ENCODE measurements at places on chromosomes 16 and 17.
A peak's percentile ranks its signal among the peaks of the same experiment; 100 is the strongest.

DNA sequence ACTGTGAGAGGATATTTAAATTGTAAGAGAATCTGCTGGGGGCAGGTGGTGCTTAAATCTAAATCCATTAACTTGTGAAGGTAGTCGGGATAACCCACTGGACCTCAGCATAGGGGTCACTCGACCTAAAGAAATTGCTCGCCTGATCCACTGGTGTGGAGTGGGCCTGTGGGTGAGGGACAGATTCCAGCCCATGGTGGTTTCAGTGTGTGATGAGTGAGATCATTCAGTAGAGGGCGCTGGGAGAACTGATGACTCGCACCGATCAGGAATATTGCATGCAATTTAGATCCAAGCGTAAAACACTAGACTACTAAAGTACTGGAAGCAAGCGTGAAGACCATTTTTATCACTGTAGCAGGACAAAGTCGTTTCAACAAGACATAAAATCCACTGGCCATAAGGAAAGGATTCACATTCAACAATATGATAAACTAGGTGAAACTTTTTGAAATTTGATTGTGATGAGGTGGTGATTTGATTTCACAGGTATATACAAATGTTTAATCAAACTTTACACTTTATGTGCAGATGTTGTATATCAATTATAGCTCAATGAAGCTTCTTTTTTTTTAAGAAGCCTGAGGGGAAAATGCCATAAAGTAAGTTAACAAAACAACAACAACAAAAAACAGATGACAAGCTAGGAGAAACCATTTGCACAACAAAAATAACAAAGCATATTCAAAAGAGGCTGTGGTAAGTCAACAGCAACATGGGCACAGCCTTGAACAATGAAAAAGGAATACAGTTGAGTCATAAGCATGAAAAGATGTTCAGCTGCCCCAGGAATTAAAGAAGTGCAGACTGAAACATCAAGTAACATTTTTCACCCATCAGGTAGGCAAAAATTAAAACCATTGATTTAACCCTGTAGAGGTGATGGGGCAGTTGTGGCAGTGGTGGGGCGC is 7.5 kb upstream of the TMEM170A start:
- DNase-seq = no peak

GRCh38 chr16:53740476-53740875 is 36.5 kb downstream of the FTO start:
- no peak for DNase-seq

DNA sequence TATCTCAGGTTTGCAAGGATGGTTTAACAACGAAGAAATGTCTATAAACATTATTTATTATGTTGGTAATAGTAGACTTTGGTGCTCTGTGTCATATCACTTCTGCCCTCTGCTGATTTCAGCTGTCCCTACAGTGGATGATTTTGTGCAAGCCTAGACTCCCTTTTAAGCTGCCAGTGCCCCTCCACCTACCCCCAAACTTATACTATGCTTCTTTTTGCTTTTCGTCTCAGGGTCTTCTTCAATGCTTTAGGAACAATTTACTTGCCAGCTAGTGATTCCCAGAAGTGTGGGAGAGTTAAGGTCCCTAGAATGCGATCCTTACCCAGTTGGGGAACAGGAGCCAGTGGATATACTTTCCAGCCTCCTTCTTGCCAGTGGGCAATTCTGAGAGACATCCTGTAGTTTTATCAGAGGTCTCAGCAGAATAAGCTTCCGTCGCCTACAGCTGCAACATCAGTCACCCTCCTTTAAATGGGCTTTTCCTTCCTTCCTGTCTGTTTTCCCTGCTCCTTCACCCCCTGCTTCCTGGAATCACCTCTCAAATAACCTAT is 4.1 kb downstream of the ICAM2 start:
- DNase-seq = no peak

- DNase-seq = no peak
These were observed 11.4 kb upstream of the KREMEN2 start for GRCh38 chr16:2952679-2953078.

- DNase-seq = no peak
These were observed 20.3 kb downstream of the G6PC1 start for GRCh38 chr17:42920922-42921321.

DNA sequence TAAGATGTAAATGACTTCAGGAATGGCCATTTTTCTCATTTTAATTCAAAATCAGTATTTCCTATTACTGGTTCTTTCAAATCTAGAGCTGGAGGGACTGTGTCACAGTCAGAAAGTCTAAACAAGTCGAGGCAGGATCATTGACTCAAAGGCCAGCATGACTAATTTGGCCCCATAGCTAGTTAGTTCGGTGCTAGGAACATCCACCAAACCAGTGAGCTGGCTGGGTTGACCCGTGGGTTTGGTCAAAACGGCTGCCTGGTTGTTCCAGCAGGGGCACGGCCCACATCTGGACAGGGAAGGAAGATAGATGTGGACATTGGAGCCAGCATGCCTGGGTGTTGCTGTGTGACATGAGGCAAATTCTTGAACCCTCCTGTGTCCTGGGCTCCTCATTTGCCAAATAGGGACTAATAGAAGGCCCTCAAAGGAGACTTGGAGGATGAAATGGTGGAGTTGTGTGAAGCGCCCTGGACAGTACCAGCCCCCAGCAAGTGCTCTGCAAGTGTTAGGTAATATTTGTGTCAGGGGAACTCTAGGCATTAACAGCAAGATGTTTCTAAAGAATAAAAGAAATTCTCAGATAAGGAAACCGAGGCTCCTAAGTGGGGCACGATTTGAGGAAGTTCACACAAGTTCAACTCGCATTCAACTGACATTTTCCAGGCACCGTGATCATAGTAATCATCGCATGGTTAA is 46.2 kb downstream of the MEOX1 start:
- DNase-seq = no peak

GRCh38 chr16:59759296-59759695 is 1025.2 kb upstream of the GOT2 start:
- DNase-seq = no peak

- DNase-seq = no peak
These were observed 130.6 kb upstream of the DNAH9 start for GRCh38 chr17:11467639-11468038.

GRCh38 chr16:50273888-50274325 is 7.6 kb downstream of the ADCY7 start:
- DNase-seq = peak; percentile 38

DNA sequence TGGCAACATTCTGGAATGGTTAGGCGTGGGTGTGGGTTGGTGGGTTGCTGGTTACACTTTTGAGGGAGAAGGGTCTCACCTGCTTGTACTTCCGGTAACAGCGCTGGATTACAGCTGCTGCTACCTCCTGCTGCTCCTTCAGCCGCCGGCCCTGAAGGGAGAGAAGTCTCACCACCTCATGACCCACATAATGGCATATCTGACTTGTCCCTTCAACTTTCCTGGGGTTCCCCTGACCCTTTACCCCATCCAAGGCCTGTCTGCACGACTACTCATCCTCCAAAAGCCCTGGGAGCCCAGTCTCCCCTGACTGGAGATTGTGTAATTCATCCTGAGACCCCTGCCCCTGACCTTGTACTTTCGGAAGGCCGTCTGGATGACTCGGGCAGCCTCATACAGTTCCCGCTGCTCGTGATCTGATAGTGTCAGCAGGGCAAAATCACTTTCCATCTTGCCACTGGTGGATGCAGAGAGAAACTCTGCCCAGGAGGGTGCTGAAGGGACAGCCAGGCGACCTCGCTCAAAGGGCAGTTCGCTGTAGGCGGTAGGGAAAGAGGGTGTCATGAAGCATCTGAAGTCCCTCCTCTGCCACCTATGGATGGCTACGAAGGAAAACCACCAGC is 2.0 kb upstream of the SPAG7 start:
- no peak for DNase-seq

DNA sequence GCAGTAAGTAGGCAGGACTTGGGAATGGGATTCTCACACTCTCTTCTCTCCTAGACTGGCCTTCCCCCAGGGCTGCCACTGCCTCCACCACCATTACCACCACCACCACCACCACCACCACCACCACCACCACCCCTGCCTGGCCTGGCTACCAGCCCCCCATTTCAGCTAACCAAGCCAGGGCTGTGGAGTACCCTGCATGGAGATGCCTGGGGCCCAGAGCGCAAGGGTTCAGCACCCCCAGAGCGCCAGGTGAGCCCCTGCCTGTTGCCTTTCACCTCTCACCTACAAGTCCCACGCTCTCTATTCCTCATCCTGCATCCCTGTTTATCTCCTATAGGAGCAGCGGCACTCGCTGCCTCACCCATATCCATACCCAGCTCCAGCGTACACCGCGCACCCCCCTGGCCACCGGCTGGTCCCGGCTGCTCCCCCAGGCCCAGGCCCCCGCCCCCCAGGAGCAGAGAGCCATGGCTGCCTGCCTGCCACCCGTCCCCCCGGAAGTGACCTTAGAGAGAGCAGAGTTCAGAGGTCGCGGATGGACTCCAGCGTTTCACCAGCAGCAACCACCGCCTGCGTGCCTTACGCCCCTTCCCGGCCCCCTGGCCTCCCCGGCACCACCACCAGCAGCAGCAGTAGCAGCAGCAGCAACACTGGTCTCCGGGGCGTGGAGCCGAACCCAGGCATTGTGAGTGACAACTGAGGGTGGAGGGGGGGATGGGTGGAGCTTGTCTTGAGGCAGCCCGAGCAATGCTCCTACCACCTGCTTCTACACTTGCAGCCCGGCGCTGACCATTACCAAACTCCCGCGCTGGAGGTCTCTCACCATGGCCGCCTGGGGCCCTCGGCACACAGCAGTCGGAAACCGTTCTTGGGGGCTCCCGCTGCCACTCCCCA is 7.9 kb upstream of the TMEM88 start:
- no peak for DNase-seq

- no peak for DNase-seq
These were observed 78.1 kb upstream of the GNAO1 start for GRCh38 chr16:56113223-56113622.

DNA sequence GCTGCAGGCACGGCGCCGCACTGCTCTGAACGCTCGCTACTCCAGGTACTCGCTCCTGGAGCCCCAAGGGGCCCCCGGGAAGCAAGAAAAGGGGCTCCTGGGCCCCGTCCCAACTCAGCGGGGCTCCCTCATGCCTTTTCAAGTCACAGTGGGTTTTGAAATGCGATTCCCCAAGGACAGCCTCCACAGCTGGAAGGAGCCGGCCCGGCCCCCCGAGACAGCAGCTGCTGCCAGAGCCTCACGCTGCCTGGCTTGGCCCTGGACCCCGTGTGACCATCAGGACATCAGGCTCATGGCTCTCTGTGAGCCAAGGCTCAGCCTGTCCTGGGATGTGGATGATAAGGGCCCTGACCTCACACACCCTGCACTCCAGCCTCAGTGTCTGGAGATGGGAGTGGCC is 80.6 kb downstream of the LMF1 start:
- no peak for DNase-seq

- DNase-seq = no peak
These were observed 539 bp downstream of the LRRC45 start for GRCh38 chr17:82023447-82024241.

- no peak for DNase-seq
These were observed 173.1 kb downstream of the CEP112 start for GRCh38 chr17:66018786-66019185.

GRCh38 chr17:27539794-27540317 is 83.6 kb downstream of the KSR1 start:
- no peak for DNase-seq

DNA sequence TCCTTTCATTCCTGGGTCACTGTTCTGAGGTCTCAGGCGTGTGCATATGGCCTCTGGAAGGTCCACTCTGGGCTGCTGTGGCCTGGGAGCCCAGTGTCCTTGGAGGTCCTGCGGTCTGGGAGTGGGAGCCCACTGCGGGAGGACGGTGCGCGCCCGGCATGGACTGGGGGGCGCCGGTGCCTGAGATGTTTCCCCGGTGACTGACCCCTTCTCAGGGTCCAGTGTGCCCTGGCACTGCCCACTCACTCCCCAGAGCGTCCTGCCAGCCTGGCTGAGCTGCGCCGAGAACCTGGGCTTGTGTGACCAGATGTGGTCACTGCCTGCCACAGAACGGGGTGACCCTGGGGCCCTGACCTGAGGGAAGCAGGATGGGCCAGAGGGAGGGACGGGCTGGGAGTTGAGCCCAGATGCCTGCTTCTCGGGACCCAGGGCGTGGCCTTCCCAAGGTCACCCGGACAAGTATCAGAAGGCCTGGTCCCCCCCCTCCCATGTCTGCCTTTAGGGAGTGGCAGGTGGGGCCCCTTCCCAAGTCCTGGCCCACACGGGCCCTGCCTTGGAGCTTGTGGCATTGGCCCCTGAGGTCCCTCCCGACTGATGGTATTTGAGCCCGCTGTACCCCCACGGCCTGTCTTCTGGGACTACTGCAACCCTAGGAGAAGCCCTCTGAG is 1.1 kb upstream of the RHBDL1 start:
- DNase-seq = no peak

DNA sequence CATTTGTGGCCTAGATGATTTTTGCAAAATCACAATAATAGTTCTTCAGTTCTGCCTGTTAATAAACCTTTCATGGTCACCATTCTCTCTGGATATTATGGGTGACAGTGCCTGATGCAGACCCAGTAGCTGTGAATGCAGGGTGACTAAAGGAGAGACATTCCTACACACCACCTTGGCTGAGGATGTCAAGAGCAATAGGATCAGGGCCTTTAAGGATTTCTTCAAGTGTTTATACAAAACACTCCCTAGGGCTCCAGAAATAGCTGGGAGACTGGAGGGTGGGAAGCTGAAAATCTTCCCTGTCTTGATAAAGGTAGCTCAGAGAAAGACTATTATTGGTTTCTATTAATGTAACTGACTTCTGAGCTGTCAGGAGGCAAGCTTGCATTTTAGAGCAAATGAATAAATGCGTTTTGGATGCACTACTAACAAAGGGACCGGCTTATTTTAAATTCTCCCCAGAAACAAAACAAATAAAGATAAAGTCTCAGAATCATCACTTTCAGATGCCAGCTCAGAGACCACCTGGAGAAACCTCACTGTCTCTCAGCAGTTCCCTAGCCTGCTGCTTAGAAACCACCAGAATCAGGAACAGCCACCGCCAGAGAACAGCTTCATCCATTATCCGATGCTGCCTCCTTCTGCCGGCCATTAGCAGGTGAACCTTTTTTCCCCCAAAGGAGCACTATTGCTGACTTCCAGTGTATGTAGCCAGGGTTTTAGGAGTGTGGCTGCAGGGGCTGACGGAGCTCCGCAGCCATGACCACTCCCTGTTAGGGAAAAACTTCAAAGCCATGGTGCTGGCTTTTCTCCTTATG is 171.4 kb upstream of the DYNLRB2 start:
- no peak for DNase-seq

GRCh38 chr16:27226976-27227705 is 23.8 kb downstream of the KDM8 start:
- no peak for DNase-seq

GRCh38 chr16:13438064-13438463 is 481.9 kb upstream of the ERCC4 start:
- DNase-seq = no peak

DNA sequence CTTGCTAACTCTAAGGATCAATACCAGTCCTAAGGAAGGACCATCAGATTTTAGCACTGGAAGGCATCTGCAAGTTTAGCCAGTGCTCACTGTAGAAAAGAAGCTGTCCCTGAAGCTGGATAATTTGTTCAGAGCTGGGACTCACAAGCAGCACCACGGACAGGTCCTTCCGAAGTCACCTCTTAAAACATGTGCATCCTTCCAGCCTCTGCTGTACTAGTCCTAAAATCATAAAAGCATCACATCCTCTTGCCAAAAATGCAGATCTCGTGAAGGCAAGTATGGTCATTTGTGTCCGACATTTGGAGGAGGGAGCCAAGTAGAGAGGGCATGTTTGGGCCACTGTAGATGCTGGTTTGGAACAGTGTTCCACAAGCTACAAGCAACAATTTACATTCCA is 506.9 kb downstream of the RBFOX1 start:
- DNase-seq = no peak

GRCh38 chr17:13393841-13394710 is 207.7 kb downstream of the HS3ST3A1 start:
- no peak for DNase-seq

GRCh38 chr16:87604634-87605111 is 2.4 kb downstream of the JPH3 start:
- DNase-seq = no peak
